ENCODE measurements at places on chromosomes 2 and 18. TPM values are rescaled to one million over a fixed set of nuclear protein-coding genes. Genes with fewer than 3 reads are reported as not detected.

- H3K4me3 ChIP-seq = no peak overlapping the region
- H3K4me1 ChIP-seq = no peaks in the 10 kb centered on the region
- no peaks in the 10 kb centered on the region for H3K27me3 ChIP-seq
- no peak overlapping the region for H3K27ac ChIP-seq
Measured at GRCh38 chr2:163919717-163920116, 183.9 kb upstream of the FIGN start.

- H3K27ac ChIP-seq = no peak overlapping the region
- H3K27me3 ChIP-seq = no peaks in the 10 kb centered on the region
- no peak overlapping the region for H3K4me3 ChIP-seq
- DNase-seq = no peak
- no peaks in the 10 kb centered on the region for H3K4me1 ChIP-seq
Measured at GRCh38 chr2:120711694-120712093, 24.0 kb upstream of the GLI2 start.

GRCh38 chr18:61400716-61401115 is 67.5 kb downstream of the CDH20 start:
- H3K4me1 ChIP-seq = no peaks in the 10 kb centered on the region
- no peak overlapping the region for H3K4me3 ChIP-seq
- no peak for DNase-seq
- H3K27ac ChIP-seq = no peak overlapping the region
- H3K27me3 ChIP-seq = no peaks in the 10 kb centered on the region

DNA sequence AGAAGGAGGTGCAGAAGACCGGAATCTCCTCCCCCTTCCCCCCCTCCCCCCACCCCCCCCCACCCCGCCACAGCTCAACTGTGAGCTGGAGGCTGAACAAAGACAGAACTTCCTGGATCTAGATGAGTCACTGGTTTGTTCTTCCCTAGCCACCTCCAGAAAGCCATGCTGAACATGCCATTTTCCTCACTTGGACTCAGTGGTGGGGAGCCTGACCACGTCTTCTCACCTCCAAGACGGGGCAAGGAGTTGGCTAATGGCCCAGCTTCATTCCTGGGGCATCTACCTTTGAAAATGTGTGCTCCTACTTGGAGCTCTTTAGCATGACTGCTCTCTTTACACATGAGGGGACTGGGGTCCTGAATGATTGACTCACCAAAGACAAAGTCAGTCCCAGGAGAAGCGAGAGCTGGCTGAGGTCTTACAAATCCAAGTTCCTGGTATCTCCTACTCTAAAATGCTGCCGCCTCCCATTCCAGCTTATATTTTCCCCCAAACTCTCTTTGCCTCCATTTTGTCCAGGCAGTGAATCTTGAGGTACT is 22.6 kb upstream of the FZD5 start:
- DNase-seq = no peak
- H3K36me3 ChIP-seq = no peaks in the 10 kb centered on the region
- H3K27ac ChIP-seq = no peak overlapping the region
- no peaks in the 10 kb centered on the region for H3K27me3 ChIP-seq
- no peaks in the 10 kb centered on the region for H3K4me1 ChIP-seq

DNA sequence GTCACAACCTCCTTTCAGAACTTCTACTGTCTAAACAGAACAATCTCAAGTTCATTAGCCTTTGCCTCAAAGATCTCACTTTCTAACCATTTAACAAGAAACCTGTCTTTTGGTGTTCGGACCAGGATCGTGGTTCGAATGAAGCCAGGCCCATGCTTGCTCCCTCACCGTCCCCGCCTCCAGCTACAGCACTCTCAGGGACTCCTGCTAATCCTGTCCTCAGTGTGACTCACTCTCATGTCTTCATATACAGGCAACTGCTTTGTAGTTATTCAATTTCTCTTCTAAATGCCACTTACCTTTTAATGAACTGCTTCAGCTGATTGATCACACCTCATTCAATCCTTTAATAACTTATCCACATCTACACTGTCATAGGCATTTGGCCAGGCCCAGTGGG is 15.8 kb downstream of the SERTAD2 start:
- no peak for DNase-seq
- H3K4me3 ChIP-seq = no peak overlapping the region
- no peaks in the 10 kb centered on the region for H3K4me1 ChIP-seq
- H3K27ac ChIP-seq = peak overlapping the region; percentile 36

DNA sequence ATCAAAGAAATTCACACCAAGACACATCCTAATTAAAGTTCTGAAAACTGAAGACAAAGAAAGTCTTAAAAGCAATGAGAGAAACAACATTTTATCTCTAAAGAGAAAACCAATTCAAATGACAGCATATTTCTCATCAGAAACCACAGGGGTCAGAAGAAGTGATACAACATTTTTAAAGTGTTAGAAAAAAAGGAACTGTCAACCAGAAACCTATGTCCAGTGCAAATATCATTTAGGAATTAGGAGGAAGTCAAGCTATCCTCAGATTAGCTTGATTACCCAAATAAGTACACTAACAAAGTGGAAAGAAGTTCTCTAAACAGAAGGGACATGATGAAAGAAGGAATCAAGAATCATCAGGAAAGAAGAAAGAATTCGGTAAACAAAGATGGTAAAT is 59.5 kb upstream of the BCL2L11 start:
- no peak overlapping the region for H3K27ac ChIP-seq
- no peak for DNase-seq

GRCh38 chr2:101277111-101277510 is 24.4 kb downstream of the CNOT11 start:
- no peaks in the 10 kb centered on the region for H3K4me1 ChIP-seq
- DNase-seq = no peak
- H3K27ac ChIP-seq = no peak overlapping the region
- H3K27me3 ChIP-seq = no peaks in the 10 kb centered on the region
- H3K36me3 ChIP-seq = peaks cover 68% of the 10 kb centered on the region

DNA sequence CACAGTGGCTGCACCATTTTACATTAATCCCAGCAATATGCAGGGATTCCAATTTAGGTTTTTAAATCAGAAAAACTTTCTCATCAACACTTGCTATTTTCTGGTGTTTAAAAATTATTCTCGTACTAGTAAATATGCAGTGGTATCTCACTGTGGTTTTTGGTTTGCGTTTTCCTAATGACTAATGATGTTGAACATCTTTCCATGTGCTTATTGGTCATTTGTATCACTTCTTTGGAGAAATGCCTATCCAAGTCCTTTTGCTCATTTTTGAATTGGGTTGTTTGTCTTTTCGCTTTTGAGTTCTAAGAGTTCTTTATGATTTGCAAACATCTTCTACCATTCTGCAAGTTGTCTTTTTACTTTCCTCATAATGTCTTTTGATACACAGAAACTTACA is 62.1 kb upstream of the TCF7L1 start:
- H3K36me3 ChIP-seq = no peaks in the 10 kb centered on the region
- no peaks in the 10 kb centered on the region for H3K4me1 ChIP-seq
- H3K27me3 ChIP-seq = no peaks in the 10 kb centered on the region
- DNase-seq = no peak

Gene PRKAG3
- total RNA-seq = not detected

Gene C2orf78
- not detected for total RNA-seq

Measured in naive thymus-derived CD4-positive, alpha-beta T cell (primary cell).